NCI-H446 treated with DMSO at 0.1 percent for 48 hours (cell line): ENCODE measurements at places on chromosomes 11 and 22.

DNA sequence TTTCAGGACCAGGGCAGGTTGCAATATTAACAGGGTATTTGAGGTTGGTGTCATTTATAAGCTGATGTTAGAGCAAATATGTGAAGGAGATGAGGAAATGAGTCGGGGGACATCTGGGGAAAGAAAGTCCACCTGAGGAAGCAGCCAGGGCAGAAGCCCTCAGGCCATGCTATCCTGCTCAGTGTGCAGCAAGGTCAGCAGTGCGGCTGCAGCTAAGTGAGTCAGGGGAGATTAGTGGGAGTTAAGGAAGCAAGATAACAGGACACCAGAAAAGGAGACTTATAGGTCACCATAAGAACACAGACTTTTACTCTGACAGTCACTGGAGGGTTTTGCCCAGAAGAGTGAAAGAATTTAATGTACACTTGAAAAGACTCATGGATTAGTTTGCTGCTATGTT is 468.9 kb downstream of the NTM start:
- DNase-seq = no peak

GRCh38 chr22:21759646-21760376 is 24.2 kb upstream of the YPEL1 start:
- DNase-seq = no peak

- no peak for DNase-seq
Observed at GRCh38 chr11:104965735-104966134, 2.6 kb downstream of the CASP4 start.

DNA sequence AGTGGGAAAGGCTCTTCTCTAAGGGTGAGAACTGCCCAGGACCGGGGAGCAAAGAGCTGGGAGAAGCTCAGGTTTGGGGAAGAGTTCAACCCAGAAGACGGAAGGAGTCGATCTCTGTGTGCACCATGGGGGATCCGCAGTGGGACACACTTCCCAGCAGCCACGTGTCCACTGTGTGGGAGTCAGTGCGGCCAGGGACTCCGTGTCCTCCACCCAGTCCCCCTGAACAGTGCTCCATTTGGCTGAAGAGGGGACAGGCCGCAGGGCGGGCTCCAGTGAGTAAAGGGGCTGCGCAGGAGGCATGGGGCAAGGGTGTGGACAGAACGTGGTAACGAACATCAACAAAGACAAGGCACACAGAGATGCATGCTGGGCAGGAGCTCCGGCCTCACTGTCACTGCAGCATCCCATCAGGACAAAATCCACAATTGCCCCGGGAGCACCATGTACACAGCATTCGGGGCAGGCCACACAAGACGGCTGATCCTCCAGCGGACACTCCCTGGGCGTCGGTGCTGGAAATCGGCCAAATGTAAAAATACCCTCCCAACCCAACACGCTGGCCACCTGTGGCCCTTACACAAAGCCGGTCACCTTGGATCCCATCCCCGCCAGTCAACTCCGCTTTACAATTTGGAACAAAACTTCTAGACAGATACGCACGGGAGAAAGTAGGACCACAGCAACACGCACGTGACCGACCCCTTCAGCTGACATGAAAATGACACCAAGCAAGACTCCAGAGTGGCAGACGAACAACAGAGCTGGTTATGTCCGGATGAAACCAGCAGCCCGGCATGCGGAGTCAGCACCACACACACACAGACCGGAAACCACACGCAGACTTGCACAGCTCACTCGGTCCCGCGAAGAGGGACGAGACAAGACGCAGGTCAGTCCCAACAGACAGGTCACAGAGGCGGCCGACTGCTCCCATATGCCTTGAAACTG is 366.8 kb downstream of the SHANK2 start:
- no peak for DNase-seq

DNA sequence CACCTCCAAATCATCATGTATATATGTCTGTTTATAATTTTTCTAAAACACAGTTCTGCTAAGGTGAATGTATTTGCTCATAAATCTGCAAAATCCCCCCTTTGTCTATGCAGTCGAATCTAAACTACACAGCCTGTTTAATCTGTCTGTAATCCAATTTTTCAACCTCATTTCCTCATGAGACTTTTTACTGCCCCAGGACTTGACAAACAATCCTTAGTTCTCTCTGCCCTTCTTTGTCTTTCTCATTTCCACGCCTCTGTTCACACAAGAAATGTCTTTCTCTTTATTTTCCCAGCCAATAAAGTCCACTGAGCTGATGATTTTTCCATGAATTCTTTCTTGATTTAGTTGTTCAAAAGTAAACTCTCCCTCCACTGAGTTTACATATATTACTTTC is 1154.3 kb downstream of the FAM181B start:
- no peak for DNase-seq

DNA sequence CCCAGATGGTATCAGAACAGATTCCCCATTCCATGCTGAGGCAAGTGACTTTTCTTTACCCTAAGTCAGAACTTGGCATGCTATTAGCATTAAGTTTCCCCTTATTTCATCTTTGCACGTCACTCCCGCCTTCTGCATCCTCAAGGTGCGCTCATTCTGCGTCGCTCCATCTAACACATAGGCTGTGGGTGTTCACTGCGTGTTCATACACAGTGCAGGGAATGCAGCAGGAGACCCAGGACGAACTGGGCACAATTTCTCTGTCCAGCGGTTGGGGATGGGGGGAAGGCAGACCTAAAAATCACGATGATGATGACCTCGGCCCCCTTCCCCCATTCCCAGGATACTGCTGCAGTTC is 19.7 kb upstream of the ACR start:
- DNase-seq = no peak
